ENCODE measurements at places on chromosomes 1 and 21. TPM values are rescaled to one million over a fixed set of nuclear protein-coding genes. Genes with fewer than 3 reads are reported as not detected.

- DNase-seq: no peak
These were observed 15.0 kb downstream of the PADI3 start for GRCh38 chr1:17263936-17264335.

GRCh38 chr1:178739285-178740045, 14.4 kb downstream of the RALGPS2 start:
- no peak for DNase-seq

The FLG2 gene
- total RNA-seq: not detected

GRCh38 chr1:147721716-147722115, 38.7 kb downstream of the GJA5 start:
- DNase-seq: no peak
